C1 segment of cervical spinal cord (tissue), 14 donors: ENCODE measurements at places on chromosomes 1 and 21.

DNA sequence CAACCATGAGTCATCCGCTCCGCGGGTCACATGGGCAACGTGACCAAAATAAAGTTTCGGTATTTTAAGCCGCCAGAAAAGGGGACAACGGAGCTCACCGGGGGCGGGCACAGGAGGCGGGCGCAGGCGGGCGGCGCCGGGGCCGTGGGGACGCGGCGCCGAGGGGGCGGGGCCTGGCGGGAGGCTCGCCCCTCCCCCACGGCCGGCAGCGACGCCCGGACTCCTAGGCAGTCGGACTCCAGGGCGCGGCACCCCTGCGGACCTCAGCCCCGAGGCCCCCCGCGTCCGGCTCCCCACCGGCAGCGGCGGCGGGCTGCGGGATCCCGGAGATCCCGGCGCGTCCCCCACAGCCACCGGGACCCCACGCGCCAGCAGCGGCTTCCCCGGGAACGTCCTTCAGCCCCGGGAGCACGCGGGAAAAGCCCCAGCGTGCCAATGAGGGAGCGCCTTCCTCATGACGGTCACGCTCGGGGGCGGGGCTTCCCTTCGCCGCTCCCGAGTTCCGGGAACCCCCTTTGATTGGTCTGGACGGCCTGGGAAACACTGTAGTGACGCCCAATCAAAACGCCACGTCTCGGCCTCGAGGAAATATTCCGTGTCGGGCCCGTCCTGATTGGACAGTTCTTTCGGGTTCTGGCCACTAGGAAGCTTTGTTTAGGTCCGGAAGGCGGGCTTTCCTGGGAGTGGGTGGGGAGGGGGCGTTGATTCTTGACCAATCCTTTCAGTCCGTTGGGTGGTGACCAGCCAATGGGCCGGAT is 515 bp upstream of the CAMTA1 start:
- peak; percentile 97 for DNase-seq

DNA sequence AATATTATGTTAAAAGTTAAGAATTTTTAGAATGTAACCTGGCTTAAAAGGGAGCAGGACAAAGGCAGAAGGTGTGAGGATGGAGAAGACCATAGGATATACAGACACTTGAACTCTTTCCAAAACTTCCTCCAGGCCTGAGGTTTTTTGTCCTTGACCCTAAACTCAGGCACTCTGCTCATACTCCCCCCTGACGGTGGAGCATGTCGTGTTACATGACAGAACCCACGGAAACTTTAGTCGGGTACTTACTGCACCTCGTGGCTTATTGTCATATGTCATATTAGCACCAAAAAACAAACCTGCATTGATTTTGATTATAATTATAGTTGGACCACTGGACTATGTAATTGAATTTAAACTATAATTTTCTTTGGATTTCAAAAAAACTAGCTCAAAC is 20.8 kb downstream of the TNFRSF9 start:
- DNase-seq: no peak

- DNase-seq: no peak
Measured at GRCh38 chr1:168386949-168387586, 106.4 kb downstream of the TBX19 start.

DNA sequence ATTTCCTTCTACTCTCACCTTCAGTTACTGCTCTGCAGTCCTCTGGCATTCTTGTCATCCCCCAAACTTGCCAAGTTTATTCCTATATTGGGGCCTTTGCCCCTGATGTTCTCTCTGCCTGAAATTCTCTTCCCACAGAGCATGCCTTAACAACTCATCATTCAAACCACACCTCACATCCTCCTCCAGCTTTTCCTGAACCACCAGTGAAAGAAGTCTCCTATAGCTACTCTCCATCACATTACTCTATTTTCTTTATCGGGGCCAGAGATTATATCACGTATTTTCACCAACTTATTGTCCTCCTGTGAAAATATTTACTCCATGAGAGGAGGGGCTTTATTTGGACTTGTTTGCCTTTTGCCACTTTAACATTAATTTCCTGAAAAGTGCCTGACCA is 32.1 kb downstream of the EXTL2 start:
- DNase-seq: no peak

DNA sequence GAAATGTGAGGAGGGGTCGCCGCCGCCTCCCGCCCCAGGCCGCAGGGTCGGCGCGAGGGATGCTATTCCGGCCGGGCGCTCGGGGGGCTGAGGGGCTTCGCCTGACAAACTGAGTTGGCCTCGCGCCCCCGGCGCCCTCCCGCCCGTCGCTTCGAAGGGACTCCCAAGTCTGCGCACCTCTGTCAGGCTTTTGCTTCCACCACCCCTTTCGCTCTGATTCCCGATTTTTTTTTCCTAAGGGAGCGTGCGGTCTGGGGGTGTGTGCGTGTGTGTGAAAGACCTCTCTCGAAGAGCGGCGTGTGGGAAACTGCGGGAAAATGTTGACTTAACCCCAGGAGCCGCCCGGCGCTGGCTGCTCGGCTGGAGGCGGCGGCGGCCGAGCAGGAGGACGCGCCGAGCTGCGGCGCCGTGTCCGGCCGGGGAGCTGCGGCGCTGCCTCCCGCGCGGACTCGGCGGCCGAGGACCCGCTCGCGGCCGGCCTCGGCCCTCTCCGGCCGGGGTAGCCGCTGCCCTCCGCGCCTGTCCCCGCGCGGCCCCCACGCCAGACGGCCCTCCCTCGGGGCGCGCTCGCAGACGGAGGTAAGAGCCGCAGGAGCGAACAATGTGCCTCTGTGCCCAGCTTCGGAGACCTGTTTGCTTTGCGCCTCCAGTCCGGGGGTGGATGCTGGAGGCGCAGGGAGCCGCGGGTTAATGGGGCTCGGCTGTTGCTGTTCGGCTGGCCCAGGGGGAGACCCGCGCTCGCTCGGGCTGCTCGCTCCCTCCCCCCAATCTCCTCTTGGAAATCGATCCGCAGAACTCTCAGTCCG is 1.1 kb downstream of the ADGRL2 start:
- DNase-seq: no peak

GRCh38 chr1:200442537-200443156 is 32.8 kb upstream of the ZNF281 start:
- no peak for DNase-seq

DNA sequence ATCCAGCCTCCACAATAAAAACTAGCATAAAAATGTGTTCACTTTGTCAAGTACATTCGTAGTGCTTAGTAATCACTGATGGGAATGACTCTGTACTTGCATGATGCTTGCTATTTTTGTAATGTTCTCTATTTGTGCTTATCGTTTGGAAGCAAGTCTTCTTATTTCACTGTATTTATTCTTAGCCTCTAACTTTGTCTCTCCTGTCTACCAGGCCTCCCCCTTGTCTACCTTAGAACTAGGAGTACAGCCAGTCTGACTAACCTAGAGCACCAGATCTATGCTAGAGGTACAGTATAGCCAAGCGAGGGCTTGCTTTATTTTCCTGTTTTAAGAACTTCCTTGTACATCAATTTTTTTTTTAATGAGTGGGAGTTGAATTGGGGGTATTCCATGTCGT is 108.2 kb downstream of the VPS13D start:
- no peak for DNase-seq

DNA sequence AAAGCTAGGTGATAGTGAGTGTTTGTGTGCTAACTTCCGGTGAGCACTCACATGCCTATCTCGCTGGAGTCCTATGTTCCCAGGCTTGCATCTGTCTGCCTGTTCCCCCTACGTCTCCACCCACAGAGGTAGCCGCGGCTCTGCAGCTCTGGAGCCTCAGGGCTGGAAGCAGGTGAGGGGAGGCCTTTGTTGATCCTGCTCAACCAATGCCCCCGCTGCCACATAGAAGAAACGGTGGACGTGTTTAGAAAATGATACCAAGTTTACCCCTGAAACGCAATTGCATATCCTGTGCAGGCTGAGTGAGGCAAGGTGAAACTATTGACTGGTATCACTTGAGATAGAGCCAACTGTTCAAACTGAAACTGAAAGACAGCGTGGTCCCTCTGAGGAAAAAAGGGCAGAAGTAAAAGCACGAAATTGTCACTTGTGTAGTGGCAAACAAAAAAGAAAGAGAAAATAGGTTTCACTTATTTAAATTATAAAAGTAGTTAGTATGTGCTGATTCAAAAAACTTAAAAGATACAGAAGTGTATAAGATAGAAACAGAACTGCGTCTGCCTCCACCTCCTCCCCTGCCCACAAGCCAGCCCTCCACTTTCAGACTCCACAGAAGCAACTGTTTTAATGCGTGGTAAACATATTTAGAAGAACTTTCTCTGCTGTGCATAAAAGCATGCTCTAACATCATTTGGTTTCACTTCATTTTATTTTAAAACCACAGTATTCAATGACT is 38.6 kb upstream of the ETS2 start:
- no peak for DNase-seq

DNA sequence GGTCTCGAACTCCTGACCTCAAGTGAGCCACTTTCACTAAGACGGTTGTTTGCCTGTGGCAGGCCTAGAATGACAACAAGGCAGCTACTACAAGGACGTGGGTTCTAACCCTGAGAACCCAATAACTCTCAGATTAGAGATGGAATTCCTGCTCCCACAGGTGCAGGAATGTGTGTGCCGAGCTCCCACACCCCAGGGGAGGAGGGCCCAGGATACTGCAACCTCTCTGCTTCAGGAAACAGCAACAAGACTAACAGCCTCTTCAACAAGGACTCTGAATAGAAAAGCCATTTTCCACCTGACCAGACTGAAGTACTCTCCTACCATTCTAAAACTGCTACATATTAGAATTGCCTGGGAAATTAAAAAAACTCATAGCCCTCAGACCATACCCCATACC is 4.9 kb downstream of the LSM10 start:
- no peak for DNase-seq

DNA sequence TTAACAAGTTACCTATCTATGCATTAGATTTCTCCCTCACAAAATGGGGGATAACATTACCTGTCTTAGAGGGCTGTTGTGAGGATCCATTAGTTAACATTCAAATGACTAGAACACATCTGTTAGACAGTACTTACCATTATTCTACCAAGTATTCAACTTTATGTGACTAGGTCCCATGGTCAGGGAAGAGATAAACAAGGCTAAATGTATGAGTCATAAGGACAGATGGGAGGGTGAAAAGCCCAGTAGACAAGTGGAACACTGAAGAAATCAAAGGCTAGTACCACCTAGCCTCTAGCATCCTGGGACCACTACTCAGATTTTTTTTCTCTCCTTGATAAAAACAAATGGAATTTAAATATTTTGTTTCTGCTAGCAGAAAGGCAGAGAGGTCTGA is 9.0 kb upstream of the VHLL start:
- DNase-seq: no peak

GRCh38 chr21:42040411-42041180 is 30.4 kb upstream of the ZBTB21 start:
- DNase-seq: no peak

GRCh38 chr1:87197156-87197555 is 131.5 kb upstream of the LMO4 start:
- no peak for DNase-seq

DNA sequence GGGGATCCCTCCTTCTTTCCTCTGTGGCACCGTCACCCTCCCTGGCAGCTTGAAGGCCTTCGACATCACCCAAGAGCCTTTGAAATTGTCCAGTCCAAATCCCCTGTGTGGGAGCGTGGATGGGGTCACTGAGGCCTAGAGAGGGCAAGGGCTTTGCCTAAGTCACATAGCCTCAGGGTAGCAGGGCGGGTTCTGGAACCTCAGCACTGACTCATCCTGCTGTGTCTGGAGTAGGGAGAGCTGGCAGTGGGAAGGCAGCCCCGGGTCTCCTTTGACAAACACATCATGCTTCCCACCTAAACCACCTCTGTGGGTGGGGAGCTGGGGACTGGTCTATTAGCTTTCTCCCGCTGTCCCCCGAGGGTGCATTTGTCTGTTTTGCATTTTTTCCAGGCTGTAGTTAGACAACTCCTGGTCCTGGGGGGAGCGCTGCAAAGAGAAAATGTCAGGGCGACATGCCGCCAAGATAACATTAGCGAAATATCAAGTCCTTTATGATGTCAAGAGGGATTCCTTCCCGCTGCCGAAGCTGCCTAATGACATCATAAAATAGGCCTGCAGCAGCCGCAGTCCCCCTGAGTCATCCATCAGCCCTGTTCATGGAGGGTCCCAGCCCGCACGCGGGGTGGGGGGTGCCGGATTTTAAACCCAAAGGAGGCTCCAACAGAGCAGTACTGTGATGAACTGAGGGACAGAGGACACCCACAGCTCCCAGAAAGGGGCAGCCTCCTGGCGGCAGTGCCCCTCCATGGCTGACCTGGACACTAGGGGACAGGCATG is 77.0 kb upstream of the POU3F1 start:
- DNase-seq: no peak

DNA sequence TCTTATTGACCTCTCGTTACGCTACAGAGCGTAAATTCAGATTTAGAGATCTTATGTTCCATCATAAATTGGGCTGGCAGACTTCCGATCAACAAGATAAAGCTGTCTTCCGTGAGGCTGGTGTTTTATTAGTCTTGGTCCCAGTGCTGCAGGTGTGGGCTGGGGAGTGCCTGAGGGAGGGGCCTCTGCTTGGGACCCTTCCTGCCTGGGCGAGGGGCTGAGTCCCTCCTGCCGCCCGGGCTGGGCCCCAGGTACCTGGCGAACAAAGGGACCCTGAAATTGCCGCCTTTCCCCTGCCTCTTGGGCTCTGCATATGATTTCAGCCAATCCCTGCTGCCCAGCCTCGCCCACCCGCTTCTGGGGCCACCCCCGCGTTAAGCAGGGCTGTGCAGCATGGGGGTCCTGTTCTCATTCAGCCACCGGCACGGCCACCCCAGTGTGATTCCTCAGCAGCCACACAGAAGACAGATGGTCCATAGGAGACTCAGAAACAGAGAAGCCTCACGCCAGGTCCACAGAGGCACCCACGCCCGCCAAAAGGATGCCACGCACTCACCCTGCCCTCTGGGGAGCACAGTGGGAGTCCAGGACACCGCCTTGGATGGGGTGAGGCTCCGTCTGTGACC is 6.1 kb upstream of the SAMD11 start:
- DNase-seq: no peak

GRCh38 chr21:46153247-46154154 is 1.9 kb downstream of the FTCD start:
- DNase-seq: no peak

GRCh38 chr1:21916447-21917238 is 20.5 kb downstream of the HSPG2 start:
- no peak for DNase-seq

GRCh38 chr1:91783423-91784170 is 102.4 kb downstream of the TGFBR3 start:
- DNase-seq: no peak

DNA sequence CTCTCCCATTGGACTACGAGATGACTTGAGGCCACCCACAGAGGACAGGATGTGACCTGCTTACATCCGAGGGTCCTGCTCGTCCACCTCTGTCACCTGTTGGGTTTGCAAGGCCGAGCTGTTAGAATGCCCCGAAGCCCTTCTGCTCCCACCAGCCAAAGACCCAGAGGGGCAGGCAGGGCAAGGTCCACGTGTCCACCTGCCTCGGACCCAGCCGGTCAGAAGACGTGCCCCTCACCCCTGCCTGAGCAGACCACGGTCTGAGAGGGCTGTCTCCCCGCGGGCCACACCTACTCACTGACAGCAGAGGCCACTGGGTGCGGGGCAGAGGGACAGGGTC is 30.3 kb upstream of the TRAPPC10 start:
- no peak for DNase-seq

- DNase-seq: no peak
Measured at GRCh38 chr1:156627313-156627880, 8.2 kb downstream of the HAPLN2 start.
